ENCODE measurements at places on chromosomes 1 and 21.

GRCh38 chr1:23625459-23625858 is 66.1 kb upstream of the RPL11 start:
- peaks cover 72% of the 10 kb centered on the region for H3K4me1 ChIP-seq
- H3K27ac ChIP-seq: no peak overlapping the region
- no peak for DNase-seq
- H3K4me3 ChIP-seq: no peak overlapping the region

DNA sequence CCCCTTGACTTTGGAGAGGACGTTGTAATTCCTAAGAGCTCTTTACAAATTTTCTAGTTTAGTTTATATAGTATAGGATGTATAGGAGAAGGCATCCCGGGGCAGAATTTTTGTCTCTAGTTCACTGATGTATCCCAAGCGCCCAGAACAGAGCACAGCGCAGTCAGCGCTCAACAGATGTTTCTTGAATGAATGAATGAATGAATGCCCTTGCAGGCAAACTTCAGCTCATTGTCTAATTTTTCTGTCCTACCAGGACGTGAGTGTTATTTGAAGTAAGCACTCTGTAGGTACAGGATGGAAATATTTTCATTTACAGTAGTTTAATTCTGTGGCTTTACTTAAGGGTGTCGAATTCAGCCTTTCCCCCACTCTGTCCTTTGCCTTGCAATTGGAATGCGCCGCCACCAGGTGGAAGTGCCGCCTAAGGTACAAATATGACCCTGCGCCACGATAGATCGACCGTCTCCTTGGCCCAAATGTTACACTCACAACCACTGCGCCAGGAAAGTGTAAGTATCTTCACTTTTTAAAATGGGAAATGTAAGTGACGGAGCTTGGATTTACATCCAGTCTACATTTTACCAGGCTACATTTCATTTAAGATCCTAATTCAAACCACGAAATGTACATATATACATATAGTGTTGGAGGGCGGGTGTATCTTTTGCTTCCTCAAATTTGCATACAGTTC is 910 bp upstream of the MRPL39 start:
- DNase-seq: peak; percentile 70
- H3K27ac ChIP-seq: no peak overlapping the region
- no peaks in the 10 kb centered on the region for H3K27me3 ChIP-seq
- peaks cover 24% of the 10 kb centered on the region for H3K4me1 ChIP-seq

DNA sequence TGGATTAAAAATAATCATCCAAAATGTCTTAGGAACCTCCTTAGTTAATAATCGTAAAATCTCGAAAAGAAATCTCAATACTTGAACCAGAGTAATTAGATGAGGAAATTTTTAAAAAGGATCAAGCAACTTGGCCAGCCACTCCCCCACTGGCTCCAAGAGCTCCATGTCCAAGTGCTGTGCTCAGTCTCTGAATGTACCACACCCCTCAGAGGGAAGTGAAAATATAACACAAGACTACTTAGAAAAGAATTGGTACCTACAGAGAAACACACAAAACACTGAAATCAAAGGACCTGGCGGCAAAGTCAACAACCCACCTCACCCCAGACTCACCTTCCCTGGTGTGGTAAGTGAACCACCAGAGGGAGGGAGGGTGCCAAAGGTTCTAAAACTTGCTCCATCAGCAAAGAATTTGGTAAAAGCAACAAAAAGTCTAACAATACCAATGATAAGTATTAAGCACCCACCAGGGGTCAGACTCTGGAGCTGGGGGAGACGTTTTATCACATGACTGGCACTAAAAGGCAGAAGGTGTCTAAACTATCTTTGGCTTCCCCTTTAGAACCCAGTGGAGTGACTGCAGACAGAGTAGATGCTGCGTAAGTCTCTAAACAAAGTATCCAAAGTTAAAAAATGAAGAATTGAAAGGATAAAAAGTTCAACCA is 14.0 kb downstream of the LBR start:
- H3K4me1 ChIP-seq: no peaks in the 10 kb centered on the region
- no peak overlapping the region for H3K4me3 ChIP-seq
- DNase-seq: no peak
- peaks cover 97% of the 10 kb centered on the region for H3K36me3 ChIP-seq
- no peaks in the 10 kb centered on the region for H3K27me3 ChIP-seq
- no peak overlapping the region for H3K27ac ChIP-seq

DNA sequence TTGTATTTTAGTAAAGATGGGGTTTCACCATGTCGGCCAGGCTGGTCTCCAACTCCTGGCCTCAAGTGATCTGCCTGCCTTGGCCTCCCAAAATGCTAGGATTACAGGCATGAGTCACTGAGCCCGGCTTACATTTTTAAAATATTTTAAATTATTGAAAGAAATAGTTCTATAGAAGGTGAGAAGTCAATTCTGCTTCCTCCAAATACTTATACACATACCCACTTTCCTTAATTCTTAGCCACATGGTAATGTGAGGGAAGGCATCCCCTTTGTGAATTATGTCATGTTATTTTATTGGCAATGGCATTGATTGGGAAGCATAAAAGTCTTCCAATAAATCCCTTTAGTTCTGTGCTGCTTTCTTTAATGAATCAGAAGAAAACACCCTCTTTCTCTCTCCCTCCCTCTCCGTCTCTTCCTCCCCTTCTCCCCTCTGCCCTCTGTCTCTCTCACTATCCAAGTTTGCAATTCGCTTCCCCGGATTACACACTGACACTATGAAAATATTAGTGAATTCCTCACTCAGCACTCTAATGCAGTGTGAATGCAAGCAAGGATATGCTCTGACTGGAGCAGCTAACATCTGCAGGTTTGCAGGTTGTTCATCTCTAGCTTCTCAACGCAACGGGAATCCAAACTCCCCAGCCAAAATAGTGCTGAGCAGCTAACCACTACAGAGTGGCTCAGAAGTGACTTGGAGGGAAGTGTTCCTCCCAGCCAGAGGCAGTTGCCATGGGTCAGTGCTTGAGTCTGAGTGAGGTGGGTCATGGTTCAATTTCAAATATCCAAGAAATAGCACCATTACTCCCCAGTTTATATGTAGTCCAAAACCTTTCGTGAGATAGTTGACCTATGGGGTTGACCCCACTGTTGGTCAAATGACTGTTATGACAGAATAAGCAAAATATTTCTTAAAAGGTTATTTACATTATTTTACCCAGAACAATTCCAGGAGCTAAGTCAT is 77.8 kb upstream of the CD55 start:
- no peaks in the 10 kb centered on the region for H3K27me3 ChIP-seq
- H3K36me3 ChIP-seq: no peaks in the 10 kb centered on the region
- no peak for DNase-seq

- no peak for DNase-seq
- H3K36me3 ChIP-seq: no peaks in the 10 kb centered on the region
- H3K4me1 ChIP-seq: peaks cover 3% of the 10 kb centered on the region
- H3K27ac ChIP-seq: no peak overlapping the region
- no peaks in the 10 kb centered on the region for H3K27me3 ChIP-seq
- no peak overlapping the region for H3K4me3 ChIP-seq
Measured at GRCh38 chr21:38937286-38937790, 131.6 kb downstream of the ETS2 start.

GRCh38 chr1:1082776-1083415 is 8.8 kb upstream of the RNF223 start:
- H3K27me3 ChIP-seq: peaks cover 4% of the 10 kb centered on the region
- H3K4me1 ChIP-seq: peaks cover 14% of the 10 kb centered on the region
- no peaks in the 10 kb centered on the region for H3K36me3 ChIP-seq

DNA sequence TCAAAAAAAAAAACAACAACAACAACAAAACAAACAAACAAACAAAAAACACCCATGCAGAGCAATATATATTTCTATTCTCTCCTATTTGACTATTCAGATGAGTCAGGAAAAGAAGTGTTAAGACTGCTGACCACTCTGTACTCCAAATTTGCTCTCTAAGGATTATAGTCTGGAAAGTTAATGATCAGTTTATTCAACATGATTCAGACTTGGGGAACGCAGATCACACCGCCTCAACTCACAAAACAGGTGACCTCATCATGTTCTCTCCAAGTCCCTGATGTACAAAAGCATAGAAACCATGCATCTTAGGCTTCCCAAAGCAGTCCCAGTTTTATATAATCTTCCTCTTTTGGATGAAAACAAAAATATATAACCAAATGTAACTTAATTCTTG is 51.9 kb upstream of the PRRC2C start:
- H3K27ac ChIP-seq: no peak overlapping the region
- H3K4me1 ChIP-seq: peaks cover 11% of the 10 kb centered on the region
- no peak for DNase-seq
- no peaks in the 10 kb centered on the region for H3K27me3 ChIP-seq

DNA sequence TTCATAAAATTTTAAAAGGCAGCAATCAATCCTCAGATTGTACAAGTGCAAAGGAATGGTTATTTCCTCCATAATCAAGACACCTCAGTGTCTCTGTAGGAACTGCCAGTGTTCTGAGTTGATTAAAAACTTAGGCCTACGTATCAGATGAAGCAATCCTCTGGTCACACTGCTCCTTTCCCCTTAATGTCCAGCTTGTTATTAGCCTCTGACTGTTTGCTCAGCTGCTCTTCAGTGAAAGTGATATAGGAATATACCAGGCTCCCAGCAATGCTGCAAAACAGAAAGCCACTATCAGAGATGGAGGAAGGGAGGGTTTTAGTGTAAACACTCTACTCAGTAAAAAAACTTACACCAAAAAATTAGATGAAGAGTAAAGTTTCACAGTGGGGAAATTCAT is 49.8 kb downstream of the SLC35D1 start:
- no peak overlapping the region for H3K4me3 ChIP-seq
- no peaks in the 10 kb centered on the region for H3K27me3 ChIP-seq
- peaks cover 34% of the 10 kb centered on the region for H3K36me3 ChIP-seq
- H3K4me1 ChIP-seq: no peaks in the 10 kb centered on the region
- no peak overlapping the region for H3K27ac ChIP-seq
- DNase-seq: no peak

GRCh38 chr1:113945329-113945728 is 16.2 kb downstream of the HIPK1 start:
- H3K4me3 ChIP-seq: no peak overlapping the region
- peaks cover 22% of the 10 kb centered on the region for H3K36me3 ChIP-seq
- peak overlapping the region; percentile 29 for H3K27ac ChIP-seq
- peaks cover 51% of the 10 kb centered on the region for H3K4me1 ChIP-seq

DNA sequence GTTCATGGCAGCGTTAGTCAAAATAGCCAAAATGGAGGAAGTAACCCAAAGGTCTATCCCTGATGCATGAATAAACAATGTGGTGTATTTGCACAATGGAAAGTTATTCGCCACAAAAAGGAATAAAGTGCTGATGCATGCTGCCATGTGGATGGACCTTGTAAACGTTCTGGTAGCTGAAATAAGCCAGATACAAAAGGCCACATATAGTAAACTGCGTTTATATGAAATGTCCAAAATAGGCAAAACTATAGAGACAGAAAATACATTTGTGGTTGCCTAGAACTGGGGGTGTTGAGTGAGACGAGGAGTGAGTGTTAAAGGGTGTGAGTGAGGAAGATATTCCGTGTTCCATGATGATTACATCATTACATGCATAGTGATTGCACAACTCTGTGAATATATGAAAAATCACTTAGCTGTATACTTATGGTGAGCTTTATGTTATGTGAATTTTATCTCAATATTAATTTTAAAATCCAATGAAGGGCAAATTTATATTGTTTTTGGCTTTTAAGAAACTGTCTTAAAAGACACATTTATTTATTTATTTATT is 321.3 kb downstream of the KIF26B start:
- DNase-seq: no peak
- H3K4me1 ChIP-seq: no peaks in the 10 kb centered on the region
- no peak overlapping the region for H3K4me3 ChIP-seq
- no peaks in the 10 kb centered on the region for H3K36me3 ChIP-seq
- no peak overlapping the region for H3K27ac ChIP-seq
